ENCODE measurements at places on chromosomes 7 and 10.

DNA sequence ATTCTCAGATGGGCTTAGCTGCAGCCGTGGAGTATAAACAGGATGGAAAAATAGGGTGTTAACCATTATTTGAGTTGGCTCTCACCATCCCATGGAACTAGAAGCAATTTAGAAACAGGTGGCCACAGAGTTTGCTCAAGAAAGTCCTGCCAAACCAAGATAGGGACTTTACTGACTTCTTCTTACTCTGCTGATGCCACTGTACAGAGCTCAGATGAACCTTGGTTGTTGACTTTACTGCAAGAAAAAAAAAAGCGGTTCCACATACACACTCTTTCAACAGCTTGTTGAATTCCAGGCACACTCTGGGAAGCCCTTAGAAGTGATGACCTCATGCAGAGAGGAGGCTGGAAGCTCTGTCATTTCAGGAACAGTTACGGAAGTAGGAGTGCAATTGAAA is 753.4 kb downstream of the NRG3 start:
- DNase-seq, result no peak

DNA sequence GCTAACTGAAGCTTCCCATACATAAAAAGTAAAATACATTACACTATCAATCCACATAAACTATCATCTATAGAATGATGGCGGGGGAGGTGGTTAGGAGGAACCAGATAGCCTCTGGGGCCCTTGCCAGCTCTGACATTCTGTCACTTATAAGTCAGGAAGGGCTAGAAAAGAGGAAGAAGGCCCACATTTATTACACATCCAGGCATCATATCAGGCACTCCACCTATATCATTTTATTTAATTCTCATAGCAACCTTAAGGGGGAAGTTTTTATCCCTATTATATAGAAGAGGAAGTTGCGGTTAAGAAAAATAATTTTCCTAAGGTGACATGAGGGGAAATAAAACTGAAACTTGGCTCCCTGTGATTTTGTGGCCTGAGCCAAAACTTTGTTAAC is 29.9 kb downstream of the HEPACAM2 start:
- DNase-seq, result no peak

GRCh38 chr10:119406601-119407253 is 135.8 kb downstream of the RGS10 start:
- no peak for DNase-seq

DNA sequence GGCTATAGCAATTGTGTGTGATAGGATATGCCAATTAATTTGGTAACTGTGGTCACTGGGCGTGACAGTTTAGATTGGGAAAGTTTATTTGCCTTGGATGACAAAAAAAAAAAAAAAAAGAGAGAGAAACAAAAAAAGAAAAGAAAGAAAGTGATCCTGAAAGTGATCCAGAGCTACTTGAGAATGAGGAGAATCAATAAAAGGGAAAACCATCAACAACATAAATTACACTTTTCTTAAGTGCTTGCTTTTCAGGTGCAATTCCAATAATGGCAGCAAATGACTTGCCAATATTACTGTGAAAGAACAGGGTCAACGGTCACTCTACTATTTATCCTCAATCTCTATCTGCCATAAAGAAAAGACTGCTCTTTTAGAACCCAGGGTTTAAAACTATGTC is 191.8 kb upstream of the SEMA3C start:
- DNase-seq, result no peak

DNA sequence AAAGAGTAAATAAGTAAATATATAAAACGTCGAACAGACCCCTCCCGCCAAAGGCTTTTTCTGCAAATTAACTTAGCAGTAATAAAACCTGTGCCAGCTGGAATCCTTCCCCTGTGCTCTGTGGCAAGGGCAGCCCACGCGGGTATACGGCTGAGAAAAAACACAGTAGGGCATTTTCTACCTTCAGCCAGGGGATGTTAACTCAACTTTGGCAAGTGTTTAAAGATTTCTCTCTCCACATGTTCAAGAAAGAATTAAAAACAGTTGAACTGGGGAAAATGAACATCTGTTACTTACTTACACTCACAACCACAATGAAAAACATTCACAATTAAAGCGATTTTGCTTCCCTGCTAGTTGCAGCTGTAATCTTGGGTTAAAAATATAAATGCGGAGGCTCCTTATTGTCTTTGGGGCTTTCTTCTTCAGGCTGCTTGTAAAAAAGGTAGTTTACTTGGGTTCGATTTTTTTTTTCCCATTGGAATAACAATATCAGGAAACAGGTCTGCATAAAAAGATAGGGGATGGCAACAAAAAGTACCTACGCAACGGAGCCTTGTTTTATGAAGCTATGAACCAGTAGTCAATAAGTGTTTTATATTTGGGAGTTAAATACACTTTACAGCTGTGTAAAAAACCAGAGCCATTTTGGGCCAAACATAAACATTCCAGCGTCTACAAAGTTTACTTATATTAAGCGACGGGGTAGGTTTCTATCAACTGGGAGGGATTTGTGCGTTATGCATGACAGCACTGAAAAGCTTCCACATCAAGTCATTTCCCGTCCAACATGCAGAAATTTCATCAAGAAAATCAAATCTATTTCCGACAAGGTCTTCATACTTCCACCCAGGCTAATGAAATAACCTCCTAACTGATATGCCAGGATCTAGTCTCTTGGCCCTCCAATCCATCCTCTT is 132.7 kb downstream of the TAX1BP1 start:
- no peak for DNase-seq

DNA sequence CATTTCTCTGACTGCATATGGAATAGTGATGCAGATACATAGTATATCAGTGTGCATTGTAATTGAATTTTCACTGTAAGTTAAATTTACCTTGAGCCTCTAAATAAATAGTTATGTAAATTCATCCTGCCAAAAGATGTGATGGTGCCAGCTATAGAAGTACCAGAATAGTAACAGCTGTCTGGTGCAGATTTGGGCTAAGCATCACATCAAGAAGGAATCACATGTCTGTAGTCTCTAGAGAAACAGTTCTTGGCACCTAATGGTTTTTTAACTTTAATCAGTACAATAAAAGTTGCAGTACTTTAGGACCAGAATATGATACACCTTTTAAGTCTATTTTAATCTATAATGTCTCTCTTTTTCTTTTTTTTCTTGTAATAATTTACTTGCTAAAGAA is 17.4 kb downstream of the PLEKHA1 start:
- no peak for DNase-seq

DNA sequence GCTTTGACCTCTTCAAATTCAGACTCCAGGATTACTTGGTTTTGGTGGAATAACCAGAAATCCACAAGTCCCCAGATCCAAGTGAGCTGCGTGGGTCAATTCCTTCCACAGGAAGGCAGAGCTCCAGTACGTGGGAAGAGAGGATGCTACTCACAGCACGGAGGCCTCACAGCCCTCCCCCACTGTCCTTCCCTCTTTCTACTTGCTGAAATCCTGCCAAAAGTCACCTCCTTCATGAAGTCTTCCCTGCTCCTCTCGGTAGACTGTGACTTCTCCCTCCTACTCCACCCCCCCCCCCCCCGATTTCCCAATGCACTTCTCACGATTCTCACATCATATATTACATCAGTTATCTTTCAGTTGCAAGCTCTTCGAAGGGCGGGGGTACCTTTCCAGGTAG is 12.3 kb downstream of the CAMK2G start:
- DNase-seq, result no peak

Data from NCI-H524 treated with DMSO at 0.1 percent for 48 hours (cell line).